ENCODE measurements at places on chromosomes 5 and 9. TPM values are rescaled to one million over a fixed set of nuclear protein-coding genes. Genes with fewer than 3 reads are reported as not detected.

ALDH1B1 gene
- 18.7 TPM for total RNA-seq

COL23A1 gene
- total RNA-seq: under 0.01 TPM

SLC45A2 gene
- total RNA-seq: under 0.01 TPM

LCN12 gene
- 0.12 TPM for total RNA-seq

ITGA1 gene
- total RNA-seq: 9.5 TPM

PTGES gene
- total RNA-seq: 4.1 TPM

PRRX2 gene
- 2.0 TPM for total RNA-seq

SLIT3 gene
- total RNA-seq: 2.5 TPM

OLFML2A gene
- total RNA-seq: 39.5 TPM

CLIC3 gene
- 0.55 TPM for total RNA-seq

SPEF2 gene
- 4.8 TPM for total RNA-seq

ASTN2 gene
- total RNA-seq: 7.5 TPM

URM1 gene
- 31.5 TPM for total RNA-seq

SYNPO gene
- 0.50 TPM for total RNA-seq

PCDHGA1 gene
- 0.62 TPM for total RNA-seq

SLC25A48 gene
- not detected for total RNA-seq

Measured in uterine smooth muscle cell (primary cell).